ENCODE measurements at places on chromosomes 11 and 22. TPM values are rescaled to one million over a fixed set of nuclear protein-coding genes. Genes with fewer than 3 reads are reported as not detected.

DNA sequence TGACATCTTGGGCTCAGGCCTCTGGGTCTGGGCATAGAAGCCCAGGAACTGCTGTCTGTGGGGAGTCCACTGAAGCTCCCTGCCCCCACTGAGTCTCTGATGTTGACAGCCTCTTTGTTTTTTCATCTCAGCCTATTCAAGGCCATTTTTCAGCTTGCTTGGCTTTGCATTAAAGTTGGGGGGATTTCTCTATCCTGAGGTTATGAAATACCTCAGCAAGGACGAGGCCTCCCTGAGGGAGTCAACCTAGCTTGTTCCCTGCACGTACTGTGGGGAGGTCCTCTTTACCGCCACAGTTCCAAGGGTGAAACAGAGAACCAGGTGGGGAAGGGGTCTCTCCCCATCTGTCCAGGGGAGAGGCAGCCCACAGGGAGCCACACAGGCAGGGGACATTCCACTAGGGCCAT, 8.4 kb downstream of the KCNQ1OT1 start:
- DNase-seq: no peak

DNA sequence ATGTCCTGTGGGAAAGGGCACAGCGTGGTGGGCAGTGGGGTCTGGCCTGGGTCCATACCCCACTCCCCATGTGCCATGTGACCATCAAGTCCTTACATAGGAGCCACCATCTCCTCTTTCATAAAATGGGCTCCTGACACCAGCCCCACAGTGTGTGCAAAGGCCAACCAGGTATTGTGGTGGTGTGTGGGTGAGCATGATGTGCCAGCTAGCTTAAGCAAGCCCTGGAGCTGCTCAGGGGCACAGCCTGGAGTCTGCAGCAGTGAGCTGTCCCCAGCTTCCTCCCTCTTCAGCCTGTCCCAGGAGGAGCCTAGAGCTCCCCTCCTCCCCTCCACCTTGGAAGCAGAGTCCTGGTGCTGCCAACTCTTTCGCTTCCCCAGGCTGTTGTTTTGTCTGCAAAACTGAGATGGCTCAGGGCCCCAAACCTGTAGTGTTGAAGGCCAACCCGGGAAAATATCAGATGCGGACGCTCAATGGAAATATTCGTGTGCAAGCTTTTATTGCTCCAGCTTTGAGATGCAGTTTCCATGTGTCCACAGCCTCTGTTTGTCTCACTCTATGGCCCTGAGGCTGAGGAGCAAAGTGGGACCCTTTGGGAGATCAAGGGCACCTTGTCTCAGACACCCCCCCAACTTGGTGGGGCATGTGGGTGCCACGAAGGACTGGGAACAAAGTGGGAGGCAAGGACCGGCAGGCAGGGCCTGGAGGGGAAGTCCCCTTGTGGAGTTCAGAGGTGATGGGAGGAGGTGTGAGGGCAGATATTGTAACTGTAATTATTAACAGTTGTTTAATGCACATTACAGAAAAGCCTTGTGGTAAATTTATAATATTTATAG, 92.6 kb downstream of the CTTN start:
- DNase-seq: no peak

Gene KIRREL3
- 0.13 TPM for total RNA-seq

GRCh38 chr22:22786301-22787115, 101.1 kb upstream of the IGLL5 start:
- no peak for DNase-seq

DNA sequence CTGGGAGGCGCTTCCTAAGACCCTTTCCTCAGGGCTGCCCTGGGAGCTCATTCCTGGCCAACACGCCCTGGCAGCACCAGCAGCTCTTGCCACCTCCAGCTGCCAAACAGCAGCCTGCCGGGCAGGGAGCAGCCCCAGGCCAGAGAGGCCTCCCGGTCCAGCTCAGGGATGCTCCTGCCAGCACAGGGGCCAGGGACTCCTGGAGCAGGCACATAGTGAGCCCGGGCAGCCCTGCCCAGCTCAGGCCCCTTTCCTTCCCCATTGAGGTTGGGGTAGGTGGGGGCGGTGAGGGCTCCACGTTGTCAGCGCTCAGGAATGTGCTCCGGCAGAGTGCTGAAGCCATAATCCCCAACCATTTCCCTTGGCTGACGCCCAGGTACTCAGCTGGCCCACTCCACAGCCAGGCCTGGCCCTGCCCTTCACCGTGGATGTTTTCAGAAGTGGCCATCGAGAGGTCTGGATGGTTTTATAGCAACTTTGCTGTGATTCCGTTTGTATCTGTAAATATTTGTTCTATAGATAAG, 7.6 kb downstream of the SLC39A13 start:
- no peak for DNase-seq

Gene C11orf52
- 11.8 TPM for total RNA-seq

Data from left lobe of liver (tissue), 2 donors.